ENCODE measurements at places on chromosomes 2 and 18.
A peak's percentile ranks its signal among the peaks of the same experiment; 100 is the strongest.

DNA sequence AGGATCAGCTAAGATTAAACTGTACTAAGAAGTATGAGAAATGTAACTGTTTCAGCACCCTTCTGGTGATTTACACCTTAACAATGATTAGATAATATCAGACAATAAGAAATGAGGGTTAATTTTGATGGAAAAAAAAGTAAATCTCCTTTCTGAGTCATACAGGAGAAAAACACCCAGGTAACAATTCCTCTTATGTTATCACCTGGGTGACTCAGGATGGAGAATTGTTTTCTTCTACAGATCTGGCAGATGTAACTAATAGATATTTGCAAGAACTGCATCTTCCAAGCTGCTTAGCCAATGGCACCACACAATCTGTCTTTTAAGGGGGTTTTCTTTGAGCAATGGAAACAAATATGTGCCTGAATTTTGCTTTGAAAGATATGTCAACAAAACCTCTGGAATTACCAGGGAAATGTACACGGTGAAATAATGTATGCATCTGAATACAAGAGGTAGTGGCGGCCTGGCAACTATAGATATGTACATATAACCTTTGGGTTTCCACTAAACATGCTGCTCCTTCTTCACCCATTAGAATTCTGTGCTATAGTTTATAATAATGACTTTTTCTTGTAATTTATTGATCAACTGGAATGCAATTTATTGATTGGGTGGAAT is 407.9 kb downstream of the CPS1 start:
- no peak for DNase-seq

GRCh38 chr2:234251326-234252271 is 201.1 kb downstream of the SPP2 start:
- DNase-seq = no peak

DNA sequence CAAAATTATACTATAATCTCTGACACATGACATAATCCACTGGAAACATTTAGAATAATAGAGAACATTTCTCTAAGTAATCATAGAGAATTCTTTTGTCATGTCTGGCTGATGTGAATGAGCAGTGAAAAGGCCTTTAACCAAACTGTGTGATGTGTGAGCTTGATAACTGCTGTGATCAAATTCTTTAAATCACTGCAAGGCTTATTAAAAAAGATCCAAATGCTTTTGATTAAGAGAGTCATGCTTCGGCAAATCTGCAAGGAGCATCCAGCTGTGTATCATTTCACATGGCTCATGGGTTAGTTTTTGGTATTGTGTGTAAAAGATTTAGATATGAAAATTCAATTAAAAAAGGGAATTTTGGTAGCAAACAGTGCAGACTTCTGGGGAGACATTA is 58.6 kb upstream of the TFPI start:
- peak; percentile 24 for DNase-seq

DNA sequence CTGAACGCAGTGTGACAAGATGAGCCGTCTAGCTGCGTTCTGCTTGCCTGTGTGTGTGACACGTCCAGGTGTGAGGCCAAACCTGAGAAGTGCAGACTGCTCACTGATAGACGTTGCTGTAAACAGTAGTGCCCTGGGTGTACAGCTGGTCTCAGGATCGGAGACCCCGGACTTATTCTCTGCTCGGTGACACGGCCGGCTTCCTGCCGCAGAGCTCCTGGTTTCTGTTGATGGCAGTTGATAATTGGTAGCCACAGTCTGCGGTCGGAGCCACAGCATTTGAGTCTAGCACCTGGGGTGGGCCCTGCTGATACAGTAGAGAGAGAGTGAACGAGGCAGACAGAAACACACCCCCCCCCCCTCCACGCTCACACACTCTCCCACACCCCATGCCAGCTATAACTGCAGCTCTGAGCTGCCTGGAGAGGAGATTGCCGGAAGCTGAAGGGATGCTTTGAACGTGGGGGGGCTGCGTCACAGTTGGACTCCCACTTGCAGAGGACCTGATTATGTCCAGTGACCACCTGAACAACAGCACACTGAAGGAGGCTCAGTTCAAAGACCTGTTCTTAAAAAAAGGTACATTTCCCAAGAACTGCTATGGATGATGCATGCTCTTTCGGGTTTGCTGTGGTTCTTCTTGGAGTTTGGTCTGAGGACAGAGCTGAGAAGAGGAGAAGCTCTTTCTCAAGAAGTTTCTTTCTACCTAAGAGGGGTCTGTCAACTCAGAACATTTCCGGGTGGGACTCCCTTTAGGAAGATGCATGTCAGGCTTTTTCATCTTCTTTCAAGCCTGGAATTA is 114.0 kb downstream of the FAM210A start:
- DNase-seq = peak; percentile 71

- DNase-seq = no peak
Observed at GRCh38 chr18:48939205-48940097, 11.3 kb downstream of the SMAD7 start.

DNA sequence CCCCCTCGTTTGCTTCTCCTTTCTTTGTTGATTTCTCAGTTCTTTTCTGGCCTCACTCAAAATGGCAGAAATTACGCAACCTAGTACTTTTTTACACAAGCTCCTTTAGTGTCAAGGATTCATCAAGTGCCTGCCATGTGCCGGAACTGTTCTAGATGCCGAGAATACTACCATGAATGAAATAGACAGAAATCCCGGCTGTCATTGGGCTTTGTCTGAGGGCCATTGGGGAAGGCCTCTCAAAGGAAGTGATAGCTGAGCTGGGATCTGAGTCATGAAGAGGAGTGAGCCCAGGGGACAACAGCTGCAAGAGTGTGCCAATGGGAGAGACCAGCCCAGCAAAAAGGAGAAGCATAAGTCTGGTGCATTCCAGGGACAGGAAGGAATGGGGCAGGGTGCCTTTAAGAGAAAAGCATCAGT is 34.3 kb upstream of the PPP1CB start:
- peak; percentile 74 for DNase-seq

GRCh38 chr2:95110395-95110794 is 11.2 kb downstream of the MRPS5 start:
- no peak for DNase-seq

DNA sequence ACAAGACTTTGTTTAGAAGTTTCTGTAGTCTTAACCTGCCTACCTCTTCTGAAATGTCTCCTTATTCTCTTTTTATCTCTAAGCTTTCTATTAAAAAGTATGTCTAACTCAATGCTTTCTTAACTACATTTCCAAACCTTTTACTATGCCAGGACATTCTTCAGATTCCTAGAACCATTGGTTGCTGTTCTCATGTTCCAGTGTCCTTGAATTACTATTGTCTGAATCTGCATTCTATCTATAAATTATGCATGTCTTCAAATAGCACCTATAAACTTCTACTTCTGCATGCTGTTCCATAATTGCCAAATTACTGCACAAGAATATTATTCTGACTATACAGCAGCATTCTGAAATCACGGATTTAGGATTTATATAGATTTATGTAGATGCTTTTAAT is 166.0 kb upstream of the VWC2L start:
- no peak for DNase-seq

- DNase-seq = no peak
Observed at GRCh38 chr2:200179151-200179550, 127.3 kb upstream of the SPATS2L start.

- DNase-seq = no peak
Observed at GRCh38 chr2:67982956-67983355, 79.8 kb downstream of the C1D start.

DNA sequence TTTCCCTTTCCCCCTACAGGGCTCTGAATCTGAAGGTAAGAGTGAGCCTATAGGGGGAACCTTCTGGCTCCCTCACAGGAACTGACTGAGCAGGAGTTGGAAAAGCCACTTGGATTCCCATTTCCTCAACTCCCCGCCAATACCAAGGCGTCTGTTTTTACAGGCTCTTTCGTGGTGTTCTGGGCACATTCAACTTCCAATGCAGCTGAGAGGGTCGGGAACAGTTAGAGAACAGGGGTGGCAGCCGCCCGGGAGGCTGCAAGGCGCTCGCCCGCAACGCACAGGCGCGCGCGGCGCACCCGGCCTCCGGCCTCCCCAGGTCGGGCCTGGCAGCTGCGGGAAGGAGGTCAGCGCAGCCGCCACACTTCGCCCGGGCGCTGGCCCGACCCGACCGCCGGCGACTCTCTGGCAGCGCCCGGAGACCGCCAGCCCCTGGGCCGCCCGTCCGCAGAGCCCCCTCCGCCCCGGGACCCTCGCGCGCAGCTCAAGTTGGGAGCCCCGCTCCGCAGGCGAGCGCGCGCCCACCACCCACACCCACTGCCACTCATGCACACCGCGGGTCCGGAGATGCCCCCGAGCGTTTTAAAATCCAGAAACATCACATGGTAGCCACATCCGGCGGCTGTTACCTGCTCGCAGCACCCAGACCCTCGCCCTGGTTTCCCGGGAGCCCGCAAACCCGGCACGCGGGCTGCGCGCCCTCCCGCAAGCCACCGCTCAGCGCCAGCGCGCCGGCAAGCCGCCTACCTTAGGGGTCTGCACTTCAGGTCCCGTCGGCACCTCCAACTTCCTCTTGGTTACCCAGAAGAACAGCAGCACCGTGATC is 816 bp downstream of the GALNT14 start:
- peak; percentile 59 for DNase-seq

DNA sequence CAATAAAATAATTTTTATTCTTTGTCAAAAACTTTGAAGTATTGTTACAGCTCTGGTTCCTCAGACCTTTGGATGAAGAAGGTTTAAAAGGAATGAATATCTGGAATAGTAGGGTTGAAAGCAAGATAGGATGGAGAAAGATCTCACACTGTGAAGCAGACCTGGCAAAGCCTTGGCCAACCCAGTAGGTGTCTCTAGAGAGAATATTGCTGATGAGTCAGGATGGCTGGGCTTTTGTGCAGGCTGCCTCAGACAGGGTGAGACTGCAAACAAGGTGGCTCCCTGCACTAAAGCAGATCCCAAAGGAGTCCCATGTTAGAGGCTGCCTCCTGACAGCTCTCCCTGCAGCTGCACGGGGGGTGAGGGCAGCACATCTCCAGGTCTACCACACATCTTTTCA is 226.0 kb upstream of the ITGA4 start:
- DNase-seq = no peak

GRCh38 chr18:23238152-23238531 is 102.9 kb downstream of the CABLES1 start:
- no peak for DNase-seq

GRCh38 chr2:217996361-217996760 is 6.4 kb downstream of the TNS1 start:
- no peak for DNase-seq

DNA sequence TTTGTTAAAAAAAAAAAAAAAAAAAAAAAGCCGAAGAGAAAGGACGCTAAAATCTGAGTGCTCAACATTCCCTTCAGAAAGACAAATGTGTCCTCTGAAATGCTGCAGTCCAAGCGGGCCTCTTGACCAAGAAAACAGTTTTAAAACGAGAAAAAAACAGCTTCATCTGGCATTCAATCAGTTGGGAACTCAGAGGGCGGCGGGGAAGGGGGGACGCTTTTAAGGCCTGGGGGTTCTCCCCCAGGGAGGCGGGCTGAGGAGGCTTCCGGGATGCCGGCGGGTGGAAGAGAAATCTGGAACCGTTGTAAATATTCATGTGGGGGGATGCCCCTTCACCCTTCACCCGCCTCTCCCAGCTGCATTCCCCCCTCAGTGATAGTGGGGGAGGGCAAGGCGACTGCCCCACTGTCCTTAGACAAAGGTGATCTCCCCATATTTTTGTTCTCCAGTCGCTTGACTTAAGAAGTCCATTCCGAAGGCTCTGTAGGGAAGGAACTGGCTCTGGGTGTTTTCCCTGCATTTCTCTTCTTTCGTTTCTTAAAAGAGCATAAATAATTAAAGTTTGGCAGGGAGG is 3.3 kb upstream of the HOXD11 start:
- DNase-seq = no peak

DNA sequence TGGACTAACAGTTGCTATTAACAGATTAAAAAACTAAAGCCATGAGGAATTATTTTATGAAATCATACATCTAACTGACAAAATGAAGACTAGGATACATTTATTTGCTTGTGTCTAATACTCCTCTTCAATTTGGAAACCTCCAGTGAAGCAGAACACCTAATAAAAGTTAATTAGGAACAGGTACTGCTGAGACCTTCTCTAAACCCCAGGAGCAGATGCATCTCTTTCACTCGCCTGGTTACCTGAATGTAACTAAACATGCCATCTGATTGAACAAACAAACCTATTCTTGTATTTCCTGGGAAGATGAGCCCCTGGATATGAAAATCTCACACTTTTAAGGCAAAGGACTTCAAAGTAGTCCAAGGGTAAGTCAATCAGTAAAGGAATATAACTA is 898.2 kb downstream of the NRXN1 start:
- DNase-seq = no peak

GRCh38 chr2:47007223-47007825 is 91.7 kb upstream of the MCFD2 start:
- no peak for DNase-seq

- no peak for DNase-seq
Observed at GRCh38 chr2:219299372-219299760, 9.8 kb downstream of the PTPRN start.

GRCh38 chr2:234904785-234905184 is 47.0 kb upstream of the SH3BP4 start:
- DNase-seq = no peak

- peak; percentile 80 for DNase-seq
Observed at GRCh38 chr2:105521176-105521575, 122.3 kb upstream of the FHL2 start.

DNA sequence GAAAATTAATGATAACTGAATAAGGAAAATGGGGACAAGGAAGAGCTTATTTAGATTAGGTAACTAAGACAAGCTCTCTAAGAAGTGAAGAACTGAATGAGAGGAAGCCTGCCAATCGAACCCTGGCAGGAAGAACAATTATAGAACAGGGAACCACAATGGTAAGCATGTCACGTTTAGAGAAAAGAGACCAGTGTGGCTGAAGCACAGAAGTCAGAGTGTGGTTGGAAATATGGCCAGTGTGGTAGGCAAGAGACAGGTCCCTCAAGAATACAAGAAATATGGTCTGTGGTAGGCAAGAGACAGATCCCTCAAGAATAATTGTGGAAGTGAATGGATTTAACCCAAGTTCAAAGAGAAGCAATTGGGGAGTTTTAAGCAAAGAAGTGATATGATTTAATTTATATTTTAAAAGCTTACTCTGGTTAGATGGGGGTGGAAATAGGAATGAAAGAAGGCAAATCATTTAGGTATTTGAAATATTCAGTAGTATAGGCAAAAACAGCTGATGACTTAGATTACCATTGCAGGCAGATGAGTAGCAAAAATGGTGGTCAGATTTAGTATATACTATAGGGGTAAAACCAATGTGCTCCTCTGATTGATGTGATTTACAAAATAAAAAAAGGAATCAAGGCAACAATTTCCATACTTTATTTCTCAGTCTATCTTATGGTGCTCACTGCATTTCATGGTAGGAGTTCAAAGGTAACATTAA is 38.8 kb upstream of the ERMN start:
- no peak for DNase-seq

- DNase-seq = peak; percentile 51
Observed at GRCh38 chr2:100174026-100174431, 31.6 kb upstream of the AFF3 start.

- peak; percentile 68 for DNase-seq
Observed at GRCh38 chr2:120342446-120342845, 3.5 kb upstream of the INHBB start.

GRCh38 chr2:176471949-176472348 is 202.7 kb downstream of the MTX2 start:
- no peak for DNase-seq
